ENCODE measurements at places on chromosomes 5 and 9.
A peak's percentile ranks its signal among the peaks of the same experiment; 100 is the strongest.

DNA sequence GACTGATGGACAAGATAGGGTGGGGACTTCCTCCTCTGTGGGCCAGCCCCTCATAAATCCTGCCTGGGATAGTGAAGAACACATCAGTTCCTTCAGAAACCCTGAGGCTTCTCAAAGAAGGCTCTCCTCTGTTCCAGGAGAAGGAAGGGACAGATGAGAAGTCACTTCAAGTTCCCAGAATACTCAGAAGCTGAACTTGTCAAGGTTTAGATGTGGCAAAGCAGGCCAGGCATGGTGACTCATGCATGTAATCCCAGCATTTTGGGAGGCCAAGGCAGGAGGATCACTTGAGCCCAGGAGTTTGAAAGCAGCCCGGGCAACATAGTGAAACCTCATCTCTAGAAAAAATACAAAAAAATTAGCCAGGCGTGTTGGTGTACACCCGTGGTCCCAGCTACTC, 38.5 kb downstream of the STOM start:
- DNase-seq: no peak

DNA sequence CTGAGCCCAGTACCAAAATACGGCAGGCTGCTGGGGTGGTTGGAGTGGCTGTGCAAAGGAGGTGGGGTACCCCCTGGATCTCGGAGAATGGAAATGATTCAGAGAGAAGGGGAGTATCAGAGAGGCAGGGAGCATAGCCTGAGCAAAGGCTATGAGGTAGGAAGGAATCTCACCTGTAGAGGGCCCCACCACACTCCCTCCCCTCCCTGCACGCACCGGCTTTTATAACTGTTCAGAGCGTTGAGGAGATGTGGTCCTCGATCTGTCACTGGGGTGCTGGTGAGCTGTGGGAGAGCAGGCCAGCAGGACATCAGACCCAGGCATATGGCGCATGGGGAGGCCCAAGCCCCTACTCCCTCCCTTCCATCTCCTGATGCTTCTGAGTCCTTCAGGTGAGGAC, 13.2 kb downstream of the PHF19 start:
- no peak for DNase-seq

GRCh38 chr5:1702318-1702717, 97.3 kb downstream of the MRPL36 start:
- DNase-seq: no peak

DNA sequence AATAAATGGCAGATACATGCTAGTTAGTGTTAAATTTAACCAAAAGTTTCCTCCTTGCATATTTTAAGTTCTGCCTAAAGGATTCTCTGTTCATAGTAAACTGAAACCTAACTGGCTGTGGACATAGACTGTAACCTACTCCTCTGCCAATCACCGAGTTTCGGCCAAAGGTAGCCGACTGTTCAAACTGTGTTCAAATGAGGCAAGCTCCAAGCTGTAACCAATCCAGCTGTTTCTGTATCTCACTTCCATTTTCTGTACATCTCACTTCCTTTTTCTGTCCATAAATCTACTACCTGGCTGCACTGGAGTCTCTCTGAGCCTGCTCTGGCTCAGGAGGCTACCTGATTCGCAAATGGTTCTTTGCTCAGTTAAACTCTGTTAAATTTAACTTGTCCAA, 44.1 kb downstream of the KCNV2 start:
- DNase-seq: no peak

DNA sequence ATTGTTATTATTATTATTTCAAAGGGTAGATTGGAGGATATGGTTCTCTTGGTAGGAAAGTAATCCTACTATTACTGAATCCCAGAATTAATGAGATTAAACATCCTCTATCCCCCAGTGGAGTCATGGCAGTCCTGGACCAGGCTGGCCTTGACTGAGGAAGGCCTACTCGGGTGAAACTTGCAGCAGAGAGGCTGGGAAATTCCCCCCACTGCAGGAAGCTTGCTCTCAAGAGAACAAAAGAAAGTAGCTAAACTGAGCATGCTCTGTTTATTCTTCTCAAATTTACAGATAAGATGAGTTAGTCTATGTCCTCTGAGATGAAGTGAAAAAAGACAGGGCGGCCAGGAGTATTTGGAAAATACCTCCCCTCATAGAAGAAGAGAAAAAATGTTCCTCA, 233.9 kb upstream of the RPS23 start:
- DNase-seq: no peak

DNA sequence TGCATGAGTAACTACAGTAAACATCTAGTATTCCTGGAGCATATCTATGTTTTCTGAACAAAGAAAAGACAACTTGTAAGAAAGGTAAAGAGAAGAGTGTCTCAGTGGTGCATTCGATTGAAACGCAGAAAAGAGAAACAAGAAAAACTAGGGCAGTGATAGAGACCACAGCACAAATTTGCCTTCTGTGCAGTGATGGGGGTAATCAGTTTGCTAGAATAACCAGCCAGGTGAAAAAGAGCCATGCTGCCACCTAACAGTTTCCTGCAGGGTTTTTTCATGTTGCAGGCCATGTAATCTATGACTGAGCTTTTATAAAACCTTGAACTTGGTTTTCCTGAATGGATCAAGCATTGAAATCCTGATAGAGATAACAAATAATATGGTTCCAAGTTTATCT, 198.4 kb upstream of the MEF2C start:
- DNase-seq: no peak

- no peak for DNase-seq
Observed at GRCh38 chr5:132677682-132678400, 4.1 kb downstream of the IL4 start.

DNA sequence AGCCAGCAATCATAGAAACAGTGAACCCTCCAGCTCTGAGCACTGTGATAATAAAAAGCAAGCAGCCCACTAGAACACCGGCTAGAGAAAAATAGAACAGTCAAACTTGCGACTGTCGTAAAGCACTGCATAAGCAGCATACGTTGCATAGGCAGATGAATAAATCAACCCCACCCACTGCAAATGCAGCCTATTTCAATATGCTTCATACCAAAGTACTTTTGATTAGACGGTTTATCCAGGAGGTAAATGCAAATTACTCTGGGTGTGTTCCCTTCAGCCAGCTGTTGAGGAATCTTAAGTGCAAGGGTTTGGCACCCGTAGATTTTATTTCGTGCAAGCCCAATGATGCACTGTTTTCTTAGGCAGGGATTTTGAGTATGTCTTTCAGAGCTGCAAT, 32.1 kb upstream of the ANKRD18A start:
- no peak for DNase-seq

DNA sequence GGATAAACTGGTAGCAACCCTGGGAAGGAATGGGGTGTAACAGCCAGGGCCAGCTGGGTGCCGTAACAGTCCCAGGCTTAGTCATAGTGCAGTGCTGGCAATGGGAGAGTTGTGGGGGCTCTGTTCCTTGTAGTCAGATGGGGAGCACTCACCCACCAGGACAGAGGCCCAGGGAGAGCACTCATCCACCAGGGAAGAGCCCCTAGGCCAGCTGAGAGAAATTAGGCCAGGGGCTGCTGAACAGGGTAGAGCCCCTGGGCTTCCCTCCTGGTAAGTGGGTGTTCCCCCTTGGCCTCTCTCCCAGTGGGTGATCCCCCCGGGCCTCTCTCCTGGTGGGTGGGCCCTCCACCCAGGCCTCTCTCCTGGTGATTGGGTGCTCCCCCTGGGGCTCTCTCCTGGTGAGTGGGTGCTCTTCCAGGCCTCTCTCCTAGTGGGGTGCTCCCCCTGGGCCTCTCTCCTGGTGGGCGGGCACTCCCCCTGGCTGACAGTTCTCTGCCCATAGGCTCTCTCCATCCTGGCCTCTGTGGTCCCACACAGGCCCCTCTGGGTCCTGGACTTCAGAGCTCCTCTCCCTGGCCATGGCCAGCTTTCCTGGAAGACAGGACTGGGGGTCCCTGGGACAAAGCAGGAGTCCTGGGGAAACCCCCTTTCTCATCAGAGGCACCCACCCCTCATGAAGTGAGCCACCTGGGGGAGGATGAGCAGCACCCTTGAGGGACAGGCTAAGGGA, 13.4 kb downstream of the FGD3 start:
- no peak for DNase-seq

DNA sequence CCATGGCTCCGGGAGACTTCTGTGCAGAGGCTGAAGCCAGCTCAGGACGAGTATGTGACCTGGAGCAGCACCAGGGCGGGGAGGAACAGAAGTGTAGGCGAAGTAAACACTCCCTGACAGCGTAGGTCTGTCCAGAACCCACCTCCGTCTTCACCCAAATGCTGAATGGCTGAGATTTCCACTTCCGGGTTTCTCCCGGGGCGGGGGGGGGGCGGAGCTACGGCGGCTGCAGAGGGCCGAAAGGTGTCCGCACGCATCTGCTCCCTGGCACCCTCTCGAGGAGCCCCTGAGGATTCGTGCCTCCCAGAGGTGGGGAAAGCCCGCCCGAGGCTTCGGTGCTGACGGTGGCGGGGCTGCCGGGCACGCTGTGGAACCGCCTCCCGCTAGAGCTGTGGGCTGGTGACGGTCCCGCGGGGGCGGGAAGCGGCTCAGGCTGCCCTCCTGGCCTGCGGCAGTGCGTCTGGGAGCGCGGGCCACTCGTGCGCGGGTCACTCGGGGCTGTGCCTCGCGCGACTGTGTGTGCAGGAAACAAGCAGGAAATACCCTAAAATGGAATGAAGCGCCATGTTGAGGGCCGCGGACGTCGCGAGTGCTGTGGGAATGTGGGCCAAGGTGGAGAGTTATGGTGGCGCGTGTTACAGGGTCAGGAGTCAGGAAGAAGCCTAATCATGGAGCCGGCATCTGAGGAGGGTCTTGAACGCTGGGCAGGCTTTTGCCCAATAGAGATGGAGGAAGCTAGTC, 1425.4 kb downstream of the FOXD4L5 start:
- DNase-seq: no peak

DNA sequence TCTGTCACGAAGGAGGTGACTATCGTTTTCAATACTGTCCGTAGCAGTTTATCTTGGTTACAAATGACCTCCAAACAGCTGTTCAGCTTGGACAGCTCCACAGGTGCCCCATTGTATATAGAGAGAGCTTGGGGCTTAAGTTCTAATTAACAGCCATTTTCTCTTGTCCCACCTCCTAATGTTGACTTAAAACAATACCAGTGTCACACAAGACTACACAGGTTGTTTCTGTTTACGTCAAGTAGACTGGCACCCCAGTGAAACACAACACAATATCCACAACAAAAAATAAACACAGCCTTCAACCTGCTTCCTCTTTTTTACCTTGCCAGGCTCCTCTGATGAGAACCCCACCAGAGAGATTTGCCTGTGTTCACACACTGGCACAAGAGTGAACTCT, 39.8 kb upstream of the TLE1 start:
- no peak for DNase-seq

DNA sequence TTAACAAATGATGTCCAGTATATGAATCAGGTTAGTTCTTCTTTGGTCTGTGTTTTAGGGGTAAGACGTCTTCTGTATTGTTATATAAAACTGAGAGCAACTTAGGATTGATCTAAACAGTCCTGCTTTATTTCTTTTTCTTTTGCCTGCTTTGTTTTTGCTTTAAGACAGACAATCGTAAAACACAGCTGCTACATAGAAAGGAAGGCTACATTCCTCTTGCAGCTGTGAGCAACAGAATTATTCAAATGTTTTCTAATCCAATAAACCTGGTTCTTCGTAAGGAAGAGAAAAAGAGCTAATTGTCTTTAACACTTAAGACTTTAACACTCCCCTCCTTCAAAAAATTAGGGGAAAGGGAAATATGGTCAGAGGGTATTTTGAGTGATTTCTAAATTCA, 14.6 kb downstream of the FGF1 start:
- DNase-seq: no peak

DNA sequence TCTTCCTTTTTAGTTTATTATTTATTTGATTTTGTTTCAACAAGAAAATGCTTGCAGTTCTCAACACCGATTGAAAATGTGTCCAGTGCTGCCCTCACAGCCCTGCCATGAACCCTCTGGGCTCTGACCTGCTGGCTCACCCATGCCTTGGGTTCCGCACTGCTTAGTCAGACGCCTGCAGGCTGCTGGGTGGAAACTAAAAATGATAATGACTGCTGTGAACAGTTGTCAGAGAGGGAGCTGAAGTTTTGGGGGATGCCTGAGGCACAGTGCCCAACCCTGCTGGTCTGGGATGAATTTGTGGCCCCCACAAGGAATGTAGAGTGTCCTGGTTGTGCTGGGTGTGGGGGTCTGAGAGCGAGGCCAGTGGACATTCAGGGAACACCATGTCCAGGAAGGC, 22.2 kb upstream of the CFAP157 start:
- no peak for DNase-seq

DNA sequence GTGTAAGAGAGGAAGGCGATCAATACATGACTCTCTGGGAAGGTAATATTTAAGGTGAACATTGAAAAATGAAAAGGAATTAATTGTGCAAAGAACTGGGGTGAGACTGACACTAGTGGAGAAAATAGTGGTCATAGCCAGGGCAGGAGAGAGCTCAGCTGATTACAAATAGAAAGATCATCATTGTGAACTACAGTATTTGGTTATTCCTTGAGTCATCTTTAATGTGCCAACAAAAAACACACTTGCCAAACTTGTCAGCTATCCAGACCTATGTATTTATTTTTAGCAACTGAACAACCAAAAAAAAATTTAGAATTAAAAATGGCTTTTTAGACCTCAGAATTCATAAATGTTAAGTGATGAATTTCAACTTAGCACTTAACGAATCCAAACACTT, 749.8 kb upstream of the CDH9 start:
- no peak for DNase-seq

DNA sequence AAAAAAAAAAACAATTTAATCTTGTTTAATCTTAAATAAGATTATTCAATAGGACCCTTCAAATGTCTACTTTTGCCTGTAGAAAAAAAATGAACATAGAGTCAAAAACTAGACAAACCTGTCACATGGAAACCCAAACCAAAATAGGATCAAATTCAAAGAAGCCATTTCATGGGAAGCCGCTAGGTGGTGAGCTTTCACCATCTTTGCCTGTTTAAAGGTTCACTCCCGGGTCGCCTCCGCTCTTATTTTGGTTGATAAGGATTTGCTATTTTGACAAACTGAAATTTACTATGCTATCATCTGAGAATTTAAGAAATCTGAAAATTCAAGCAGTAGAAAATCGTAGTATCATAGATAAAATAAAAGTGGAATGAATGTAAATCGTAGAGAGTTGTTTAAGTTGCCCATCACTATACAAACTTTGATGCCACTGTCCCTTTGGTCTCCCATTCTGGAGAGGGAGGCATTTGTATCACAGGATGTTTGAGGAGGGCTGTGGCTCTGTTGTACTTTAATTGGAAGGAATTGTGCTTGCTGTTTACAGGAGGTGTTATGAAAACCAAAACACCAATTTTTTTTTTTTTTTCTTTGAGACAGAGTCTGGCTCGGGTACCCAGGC, 43.5 kb upstream of the DNAH5 start:
- peak; percentile 17 for DNase-seq

DNA sequence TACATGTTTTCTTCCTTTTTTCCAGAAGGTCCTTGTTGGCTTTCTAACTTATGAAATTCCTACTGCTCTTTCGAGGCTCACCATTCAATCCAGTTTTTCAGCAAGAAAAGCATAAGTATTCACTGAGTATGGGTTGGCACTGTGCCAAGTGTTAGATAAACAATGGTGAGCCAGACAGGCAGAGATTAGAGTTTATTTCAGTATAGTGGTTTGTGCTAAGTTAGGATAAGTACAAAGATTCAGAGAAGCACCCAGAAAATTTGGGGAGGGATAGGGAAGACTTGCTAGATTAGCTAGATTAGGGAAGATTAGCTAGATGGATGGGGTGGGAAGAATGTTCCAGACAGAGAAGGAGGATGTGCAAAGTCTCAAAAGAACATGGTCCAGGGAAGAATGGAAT, 122.9 kb downstream of the OXCT1 start:
- no peak for DNase-seq
